MG63 (cell line): ENCODE measurements at places on chromosomes 6 and 20. TPM values are rescaled to one million over a fixed set of nuclear protein-coding genes. Genes with fewer than 3 reads are reported as not detected.

Gene OR2J3
- not detected in 2 replicates for total RNA-seq

GRCh38 chr6:113103634-113104361, 753.3 kb upstream of the MARCKS start:
- no peak for DNase-seq

Gene MRAP2
- total RNA-seq = 3.1 and 3.5 TPM in 2 replicates

Gene HLA-F
- total RNA-seq = 8.0 and 12.9 TPM in 2 replicates

DNA sequence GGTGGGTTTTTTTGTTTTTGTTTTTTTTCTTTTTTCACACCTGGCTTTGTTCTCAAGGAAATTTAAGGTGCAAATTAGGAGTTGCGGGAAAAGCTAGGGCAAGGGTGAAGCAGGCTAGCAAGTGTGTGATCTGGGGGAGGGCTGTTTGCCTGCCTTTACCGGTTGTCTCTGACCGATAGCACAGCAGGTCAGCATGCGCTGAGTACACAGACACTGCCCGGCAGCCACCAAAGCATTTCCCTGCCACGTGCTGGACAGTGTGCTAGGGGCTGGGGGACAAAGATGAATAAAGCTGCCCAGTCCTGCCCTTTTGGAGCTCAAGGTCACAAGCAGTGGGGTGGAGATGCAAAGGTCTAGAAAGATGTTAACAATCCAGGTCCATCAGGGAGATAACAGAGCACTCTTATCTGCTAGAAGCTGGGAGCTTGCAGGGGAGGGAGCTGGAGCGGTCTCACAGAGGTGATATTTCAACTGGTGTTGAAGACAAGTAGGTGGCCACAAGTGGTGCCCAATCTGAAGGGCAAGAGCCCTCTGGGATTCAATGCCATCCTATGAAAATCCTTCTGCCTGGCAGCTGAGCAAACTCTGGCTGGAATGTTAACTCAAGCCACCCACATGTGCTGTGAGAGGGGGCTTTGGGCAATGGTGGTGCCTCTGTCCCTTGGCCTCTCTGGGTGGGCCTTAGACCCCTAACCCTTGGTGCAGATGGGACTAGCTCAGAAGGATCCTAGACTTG, 24.5 kb downstream of the TTBK1 start:
- no peak for DNase-seq

- no peak for DNase-seq
Observed at GRCh38 chr6:44332585-44332984, 9.9 kb upstream of the SPATS1 start.
